Ovary (tissue), 10 donors: ENCODE measurements at places on chromosomes 16 and 17. TPM values are rescaled to one million over a fixed set of nuclear protein-coding genes. Genes with fewer than 3 reads are reported as not detected.

Gene SLC6A4
- 0.05 TPM for polyA plus RNA-seq

Gene CACNA1H
- polyA plus RNA-seq = 80.4 TPM

Gene RAB11FIP4
- polyA plus RNA-seq = 1.8 TPM

Gene KRT9
- not detected for polyA plus RNA-seq

Gene TM4SF5
- not detected for polyA plus RNA-seq

Gene SULT1A3
- polyA plus RNA-seq = 10.0 TPM

Gene EVPLL
- not detected for polyA plus RNA-seq

Gene ST6GALNAC2
- polyA plus RNA-seq = 1.4 TPM

Gene SLC9A5
- polyA plus RNA-seq = 1.1 TPM

Gene NHLRC4
- polyA plus RNA-seq = 5.9 TPM

Gene DNAAF1
- 1.1 TPM for polyA plus RNA-seq

Gene SULT1A4
- polyA plus RNA-seq = 10.5 TPM

Gene NOS2
- 1.9 TPM for polyA plus RNA-seq

Gene CDRT15L2
- not detected for polyA plus RNA-seq

Gene CCL14
- polyA plus RNA-seq = 411 TPM

Gene EPN3
- 7.3 TPM for polyA plus RNA-seq

Gene IL17C
- polyA plus RNA-seq = not detected

Gene ENKD1
- 8.0 TPM for polyA plus RNA-seq

Gene RNU2-1
- not detected for polyA plus RNA-seq

Gene TEKT3
- polyA plus RNA-seq = 1.0 TPM

Gene HP
- 30.1 TPM for polyA plus RNA-seq

Gene C16orf87
- polyA plus RNA-seq = 7.6 TPM

Gene NOXO1
- polyA plus RNA-seq = 0.48 TPM

Gene RRAD
- polyA plus RNA-seq = 22.3 TPM

Gene PRPSAP2
- polyA plus RNA-seq = 25.2 TPM

Gene ZSCAN10
- polyA plus RNA-seq = not detected

Gene OR3A1
- polyA plus RNA-seq = 0.21 TPM

Gene GCGR
- not detected for polyA plus RNA-seq

Gene WSCD1
- polyA plus RNA-seq = 1.5 TPM

Gene TAC4
- polyA plus RNA-seq = not detected

Gene NME1
- 27.2 TPM for polyA plus RNA-seq

Gene STAT3
- polyA plus RNA-seq = 129 TPM

Gene KRT16
- polyA plus RNA-seq = not detected

Gene PLA2G10
- not detected for polyA plus RNA-seq

Gene CRYM
- polyA plus RNA-seq = 0.22 TPM

Gene TBX6
- polyA plus RNA-seq = 1.1 TPM

Gene C16orf89
- 17.5 TPM for polyA plus RNA-seq

Gene PLCG2
- 3.3 TPM for polyA plus RNA-seq

Gene HID1
- polyA plus RNA-seq = 7.2 TPM

Gene TUBB3
- polyA plus RNA-seq = 1.4 TPM

Gene TMEM100
- polyA plus RNA-seq = 17.8 TPM

Gene ACE
- polyA plus RNA-seq = 7.6 TPM
